Ureter (tissue), 1 donor: ENCODE measurements at places on chromosomes 3 and 15.

DNA sequence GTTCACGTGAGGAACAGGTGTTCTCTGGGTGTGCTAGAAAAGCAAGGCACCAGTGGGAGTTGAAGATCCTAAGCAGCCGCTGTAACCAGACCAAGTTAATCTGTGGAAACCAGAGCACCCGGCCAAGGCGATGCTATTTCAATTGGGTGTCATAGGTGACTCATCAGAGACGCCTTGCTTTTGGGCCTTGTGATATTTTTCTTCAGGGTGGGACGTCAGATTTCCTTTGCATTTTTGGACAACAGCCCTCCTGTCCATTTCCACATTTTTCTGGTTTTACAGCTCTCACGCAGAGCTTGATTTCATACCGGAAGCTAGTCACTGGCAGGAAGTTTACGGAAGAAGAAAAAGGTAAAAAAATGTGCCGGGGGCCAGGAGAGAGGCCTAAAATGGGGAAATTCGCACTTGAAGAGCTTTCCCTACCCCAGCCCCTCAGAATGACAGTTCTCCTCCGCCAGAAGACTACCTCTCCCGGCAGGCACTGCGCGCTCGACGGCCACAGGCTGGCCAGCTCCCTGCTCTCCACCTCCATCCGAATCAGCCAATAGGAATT, 471 bp upstream of the KBTBD8 start:
- no peak for DNase-seq

GRCh38 chr3:95302044-95302443, 1239.2 kb downstream of the NSUN3 start:
- no peak for DNase-seq

- DNase-seq: no peak
Measured at GRCh38 chr15:99592145-99592791, 26.5 kb downstream of the MEF2A start.

- no peak for DNase-seq
Measured at GRCh38 chr3:53162672-53163443, 1.8 kb downstream of the PRKCD start.

DNA sequence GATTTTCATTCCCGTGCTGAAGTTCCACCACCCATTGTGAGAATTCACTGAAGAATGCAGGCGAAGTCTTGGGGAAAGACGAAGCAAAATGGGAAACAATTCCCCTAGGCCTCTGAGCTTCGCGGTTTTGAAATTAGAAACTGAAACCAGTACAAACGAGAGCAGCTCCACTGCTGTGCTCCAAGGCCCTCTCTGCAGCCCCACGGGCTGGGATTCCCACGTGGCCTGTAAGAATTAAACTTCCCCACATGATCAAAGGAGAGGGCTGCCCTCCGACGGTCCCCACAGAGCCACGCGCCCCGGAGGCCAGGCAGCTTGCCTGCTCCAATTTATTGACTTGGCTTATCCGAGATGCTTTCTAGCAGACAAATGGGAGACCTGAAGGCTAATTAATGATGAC, 144.0 kb downstream of the GREM1 start:
- DNase-seq: no peak

GRCh38 chr3:163890661-163891060, 1187.6 kb downstream of the SI start:
- DNase-seq: no peak

DNA sequence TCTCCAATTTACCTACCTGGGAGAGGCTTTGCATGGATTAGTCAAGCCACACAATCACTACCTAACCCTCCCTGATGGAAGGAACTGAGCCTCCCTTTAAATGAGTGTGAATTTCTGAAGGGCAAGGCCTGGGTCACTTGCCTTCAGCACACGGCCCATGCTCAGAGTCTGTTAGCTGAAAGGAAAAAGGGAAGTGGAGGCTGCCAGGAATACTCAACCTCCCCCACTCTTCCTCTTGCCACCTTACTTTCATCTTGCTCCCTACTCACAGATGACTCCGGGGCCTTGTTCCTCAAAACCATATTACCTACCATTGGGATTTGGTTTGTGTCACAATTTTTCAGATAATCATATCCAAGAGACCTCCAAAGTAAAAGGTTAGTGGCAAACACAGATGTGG, 220.0 kb downstream of the ABHD5 start:
- no peak for DNase-seq

- DNase-seq: no peak
Measured at GRCh38 chr15:46930426-46930825, 786.9 kb upstream of the SEMA6D start.

DNA sequence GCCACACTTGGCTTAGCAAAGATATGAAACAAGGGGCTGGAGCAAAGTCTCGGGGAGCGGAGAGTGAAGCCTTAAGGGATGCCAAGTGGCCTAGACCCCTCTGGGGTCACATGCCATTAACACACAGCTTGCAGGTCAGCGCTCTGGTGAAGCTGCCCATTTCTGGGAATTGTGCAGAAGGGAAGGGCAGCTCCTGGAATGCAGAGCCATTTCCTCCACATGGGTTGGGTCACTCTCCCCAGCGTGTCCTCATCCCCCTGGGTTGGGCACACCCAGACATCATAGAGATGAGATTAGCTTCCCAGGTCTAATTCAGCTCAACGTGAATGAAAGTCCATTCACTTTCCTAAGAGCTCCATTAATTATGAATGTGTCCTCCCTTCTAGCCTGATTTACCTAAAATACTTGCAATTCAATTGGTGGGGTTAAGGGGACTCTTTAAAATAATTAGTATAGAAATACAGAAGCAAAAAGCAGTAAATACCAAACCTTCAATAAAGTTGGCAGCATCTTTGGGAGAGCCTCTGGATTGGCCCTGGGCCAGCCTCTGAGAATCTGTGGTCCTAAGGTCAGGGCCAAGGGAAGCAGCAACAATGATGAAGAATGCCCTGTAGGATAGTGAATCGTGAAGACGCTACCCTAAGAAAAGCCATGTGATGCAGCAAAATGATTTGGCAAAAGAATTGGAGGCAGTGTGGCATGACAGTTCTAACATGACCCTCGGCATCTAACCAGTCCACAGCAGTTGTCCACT, 17.8 kb downstream of the MRAS start:
- DNase-seq: no peak

GRCh38 chr3:192772240-192772894, 45.0 kb upstream of the FGF12 start:
- DNase-seq: no peak

- peak; percentile 35 for DNase-seq
Measured at GRCh38 chr15:101044625-101045235, 125.6 kb downstream of the LRRK1 start.

DNA sequence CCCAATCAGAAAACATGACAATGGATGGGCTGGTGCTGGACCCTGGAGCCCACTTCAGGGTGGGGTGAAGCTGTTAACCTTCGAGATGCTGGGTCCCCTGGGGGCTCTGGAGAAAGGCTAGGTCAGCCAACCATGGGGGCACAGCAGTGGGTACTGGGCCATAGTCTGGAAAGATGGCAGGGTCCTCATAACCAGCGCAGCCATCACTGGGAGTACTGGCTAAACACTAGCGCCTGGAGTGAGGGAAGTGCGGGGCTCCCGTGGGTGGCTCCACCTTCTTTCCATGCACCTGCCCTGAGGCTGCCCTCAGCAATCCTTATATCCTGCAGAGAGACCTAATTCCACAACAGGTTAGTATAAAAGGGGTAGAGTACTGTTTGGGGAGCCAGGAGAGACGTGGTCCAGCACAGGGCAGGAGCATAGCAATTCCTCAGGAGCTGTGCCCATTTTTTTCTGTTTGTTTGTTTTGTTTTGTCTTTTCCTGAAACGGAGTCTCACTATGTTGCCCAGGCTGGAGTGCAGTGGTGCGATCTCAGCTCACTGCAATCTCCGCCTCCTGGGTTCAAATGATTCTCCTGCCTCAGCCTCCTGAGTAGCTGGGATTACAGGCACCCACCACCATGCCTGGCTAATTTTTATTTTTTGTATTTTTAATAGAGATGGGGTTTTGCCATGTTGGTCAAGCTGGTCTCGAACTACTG, 122.6 kb upstream of the MEF2A start:
- no peak for DNase-seq

DNA sequence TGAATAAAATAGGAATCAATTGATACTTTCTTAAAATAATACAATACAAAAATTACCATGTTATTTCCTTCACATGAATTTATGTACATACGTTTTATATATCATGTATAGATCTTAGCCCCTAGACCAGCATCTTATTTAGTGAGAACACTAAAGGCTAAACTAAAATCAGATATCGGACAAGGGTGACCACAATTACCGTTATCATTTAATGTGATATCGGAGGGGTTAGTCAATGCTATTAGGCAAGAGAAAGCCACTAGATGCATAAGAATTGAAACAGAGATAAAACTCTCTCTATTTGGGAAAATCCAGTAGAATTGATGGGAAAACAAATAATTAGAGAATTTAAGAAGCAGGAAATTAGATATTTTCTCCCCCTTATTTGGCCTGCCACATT, 46.5 kb upstream of the TIMP4 start:
- DNase-seq: no peak

DNA sequence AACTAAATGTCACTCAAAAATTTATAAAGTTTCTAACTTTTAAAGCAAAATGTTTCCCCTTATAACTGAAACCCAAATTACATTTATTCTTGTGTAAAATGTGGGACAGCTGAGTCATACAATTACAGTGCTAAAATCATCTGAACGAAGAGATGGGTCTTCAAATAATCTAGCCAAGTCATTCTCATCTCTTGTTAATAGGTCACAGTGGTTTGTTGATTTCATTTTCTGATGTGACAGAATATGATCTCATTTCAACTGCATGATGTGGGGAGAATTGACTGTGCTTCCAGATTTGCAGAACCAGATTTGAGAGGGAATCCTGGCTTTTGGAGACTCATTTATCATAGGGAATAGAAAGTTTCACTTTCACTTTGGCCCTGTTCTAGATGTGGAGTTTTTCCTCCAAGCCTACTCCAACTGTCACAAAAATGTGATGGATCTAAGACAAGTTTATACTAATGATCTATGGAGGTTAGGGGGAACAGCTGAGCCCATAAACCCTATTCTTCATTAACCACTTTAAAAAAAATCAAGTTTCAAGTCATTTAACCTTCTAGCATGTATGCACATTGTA, 685.0 kb downstream of the PDCD6IP start:
- no peak for DNase-seq

- DNase-seq: peak; percentile 46
Measured at GRCh38 chr3:4493941-4494894, 1.1 kb downstream of the ITPR1 start.

DNA sequence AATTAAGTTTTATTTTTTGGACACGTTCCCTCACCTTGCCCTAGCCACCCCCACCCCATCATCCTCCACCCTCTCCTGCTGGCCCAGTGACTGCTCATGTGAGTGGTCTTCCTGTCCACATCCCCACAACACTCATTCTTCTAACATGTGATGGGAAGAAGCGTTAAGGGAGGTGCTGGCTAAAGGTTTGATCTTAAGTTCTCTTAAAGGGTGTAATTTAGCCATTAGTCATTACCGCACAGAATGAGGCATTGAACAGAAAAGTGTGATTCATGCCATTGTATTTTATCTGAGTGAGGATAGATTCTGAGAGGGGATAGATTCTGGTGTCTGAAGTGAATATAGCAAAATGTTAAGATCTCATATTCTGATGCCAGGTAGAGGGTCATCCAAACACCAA, 272.9 kb upstream of the TPM1 start:
- DNase-seq: no peak

- no peak for DNase-seq
Measured at GRCh38 chr3:176078906-176079305, 1118.4 kb downstream of the TBL1XR1 start.

DNA sequence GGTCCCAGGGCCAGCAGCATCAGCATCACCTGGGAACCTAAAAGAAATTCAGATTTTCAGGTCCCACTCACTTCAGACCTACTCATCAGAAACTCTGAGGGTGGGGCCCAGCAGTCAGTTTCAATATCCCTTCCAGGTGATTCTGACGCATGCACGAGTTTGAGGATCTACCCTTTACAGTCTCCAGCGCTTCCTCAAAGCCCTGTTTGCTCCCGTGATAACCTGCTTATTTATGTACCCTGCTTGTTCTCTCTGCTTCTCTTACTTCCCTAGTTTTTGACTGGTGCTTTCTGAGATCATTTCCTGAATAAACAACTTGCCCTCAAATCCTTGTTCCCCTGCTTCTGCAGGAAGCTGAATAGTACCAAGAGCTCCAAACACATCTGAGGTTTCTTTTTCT, 245.3 kb downstream of the ZNF621 start:
- DNase-seq: no peak

- DNase-seq: no peak
Measured at GRCh38 chr3:86381247-86381646, 609.7 kb downstream of the VGLL3 start.

DNA sequence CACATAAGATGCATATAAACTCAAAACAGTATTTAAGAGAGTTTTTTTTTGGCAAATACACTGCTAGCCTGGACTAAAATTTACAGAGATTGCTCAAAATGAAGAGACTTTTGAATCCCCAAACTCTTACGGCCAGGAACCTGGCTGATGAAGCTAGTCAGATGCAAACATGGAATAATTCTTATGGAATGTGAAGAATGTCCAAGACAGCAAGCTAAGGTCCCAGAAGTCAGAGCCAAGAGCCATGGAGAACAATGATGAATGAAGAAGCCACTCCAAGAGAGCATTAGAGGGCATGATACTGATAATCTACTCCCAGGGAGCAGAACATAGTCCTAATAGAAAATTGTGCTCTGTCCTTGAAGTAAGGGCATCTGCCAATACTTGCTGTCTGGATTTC, 705.5 kb downstream of the DIPK2A start:
- DNase-seq: no peak

- DNase-seq: no peak
Measured at GRCh38 chr15:85462029-85462428, 81.6 kb downstream of the AKAP13 start.

DNA sequence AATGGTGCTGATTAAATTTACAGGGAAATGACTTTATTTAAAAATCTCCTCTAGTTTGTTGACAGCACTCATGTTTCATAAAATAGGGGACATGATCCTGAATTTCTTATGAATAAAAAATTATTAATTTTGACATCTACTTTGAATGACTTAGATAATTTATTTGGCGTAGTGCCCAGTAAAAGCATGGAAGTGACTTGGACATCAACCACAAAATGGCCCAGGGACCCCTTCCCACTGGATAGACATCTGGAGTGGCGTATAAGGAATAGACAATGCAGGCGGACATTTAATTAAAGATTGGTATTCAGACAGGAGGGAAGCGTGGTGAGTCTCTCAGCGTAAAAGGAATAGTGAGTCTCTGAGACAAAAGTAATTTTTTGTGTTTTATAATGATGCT, 79.8 kb downstream of the ADAMTSL3 start:
- DNase-seq: no peak

- DNase-seq: no peak
Measured at GRCh38 chr3:13582366-13583250, 33.7 kb downstream of the FBLN2 start.

GRCh38 chr15:100226107-100226506, 115.7 kb downstream of the ADAMTS17 start:
- DNase-seq: no peak

GRCh38 chr3:108406063-108406660, 104.2 kb downstream of the MYH15 start:
- no peak for DNase-seq
